K562 (cell line): ENCODE measurements at places on chromosomes 4 and X. TPM values are rescaled to one million over a fixed set of nuclear protein-coding genes. Genes with fewer than 3 reads are reported as not detected.

The RAB9B gene
- total RNA-seq: not detected in 2 replicates

GRCh38 chr4:25386926-25387325 lies 9.9 kb downstream of the ANAPC4 start:
- DNase-seq: no peak

The FGG gene
- total RNA-seq: 1.9 and 2.2 TPM in 2 replicates

- no peak for DNase-seq
Observed at GRCh38 chr4:175127314-175127713, 209.2 kb downstream of the ADAM29 start.

GRCh38 chr4:41217020-41217333 lies 2.6 kb upstream of the APBB2 start:
- no peak for DNase-seq

The XAGE1A gene
- total RNA-seq: 58.9 and 59.0 TPM in 2 replicates

The VAMP7 gene
- 67.7 TPM in 2 replicates for total RNA-seq

- no peak for DNase-seq
Observed at GRCh38 chr4:121706595-121707021, 9.8 kb upstream of the ANXA5 start.

- no peak for DNase-seq
Observed at GRCh38 chr4:144580430-144580829, 65.5 kb upstream of the HHIP start.
